Cortex of kidney (tissue), 1 donor: ENCODE measurements at places on chromosomes 6 and 20.

DNA sequence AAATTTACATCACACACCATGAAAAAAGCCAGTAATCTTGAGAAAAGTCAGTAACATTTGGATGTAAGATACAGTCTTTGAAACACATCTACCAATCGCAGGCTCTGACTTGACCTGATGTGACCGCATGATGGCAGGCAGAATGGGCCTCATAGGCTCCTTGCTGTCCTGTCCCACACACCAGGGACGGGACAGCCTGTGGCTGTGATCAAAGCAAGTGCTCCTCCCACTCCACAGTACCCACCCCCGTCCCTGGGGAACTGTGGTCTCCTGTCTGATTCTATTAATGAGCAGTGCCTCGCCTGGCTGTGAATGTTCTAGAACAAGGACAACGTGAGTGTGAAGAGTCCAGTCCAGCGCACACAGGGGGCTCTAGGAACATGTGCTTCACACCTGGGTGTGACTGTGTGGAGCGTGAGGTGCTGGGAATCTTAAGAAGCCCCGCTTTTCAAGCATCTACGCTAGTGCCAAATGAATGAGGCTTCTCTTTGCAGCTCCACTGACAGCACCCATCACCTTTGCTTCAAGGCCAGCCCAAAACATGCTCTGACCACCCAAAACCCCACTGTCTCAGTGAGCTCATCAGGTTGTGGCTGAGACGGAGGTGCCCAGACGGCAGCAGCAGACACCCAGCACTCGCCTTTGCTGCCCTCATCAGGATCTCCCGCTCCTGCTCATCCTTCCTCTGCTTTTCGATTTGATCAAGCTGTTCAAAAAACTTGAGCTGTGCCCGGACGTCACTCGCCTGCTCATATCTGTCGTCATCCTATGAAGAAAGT is 67.1 kb downstream of the TAF4 start:
- DNase-seq: no peak

GRCh38 chr6:72048080-72048479 is 161.7 kb downstream of the RIMS1 start:
- DNase-seq: no peak

DNA sequence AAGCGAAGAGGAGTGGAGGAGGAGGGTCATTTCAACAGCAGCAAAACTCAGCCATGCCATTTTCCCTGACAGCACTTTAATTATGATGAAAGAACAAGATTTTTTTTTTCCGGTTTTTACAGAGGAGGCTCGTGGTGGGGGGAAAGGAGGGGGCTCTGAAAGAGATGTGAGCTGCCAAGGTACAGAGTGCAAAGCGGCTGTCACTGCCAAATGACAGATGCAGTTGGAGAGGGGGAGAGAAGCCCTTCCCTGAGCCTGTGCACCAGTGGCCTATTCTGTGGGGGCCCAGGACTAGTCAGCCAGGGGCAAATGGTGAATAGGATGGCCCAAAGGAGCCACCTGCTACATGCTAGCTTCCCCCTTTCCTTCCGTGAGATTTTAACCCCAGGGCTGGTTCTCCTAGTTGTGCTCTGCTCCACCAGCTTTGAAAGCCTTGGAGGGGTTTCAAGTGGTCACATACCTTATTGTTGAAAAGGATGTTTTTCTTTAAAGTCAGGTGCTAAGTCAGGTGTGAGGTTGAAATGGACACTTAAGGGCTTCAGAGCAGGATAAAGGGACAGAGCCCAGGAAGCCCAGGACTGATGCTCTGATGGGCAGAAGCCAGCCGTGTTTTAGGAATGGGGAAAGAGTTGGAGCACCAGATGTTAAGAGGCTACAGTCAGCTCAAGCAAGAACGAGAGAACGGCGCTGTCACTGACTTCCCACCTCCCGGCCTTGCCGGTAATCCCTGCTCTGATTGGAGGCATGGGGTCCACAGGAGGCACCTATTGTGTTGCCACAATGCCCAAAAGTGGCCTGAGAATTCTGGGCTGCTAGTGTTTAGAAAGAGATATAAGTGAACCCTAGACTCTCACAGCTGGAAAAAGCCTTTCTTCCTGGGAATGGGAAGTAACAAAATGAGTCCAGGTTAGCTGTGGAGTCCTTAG is 24.8 kb downstream of the GNAS start:
- no peak for DNase-seq

DNA sequence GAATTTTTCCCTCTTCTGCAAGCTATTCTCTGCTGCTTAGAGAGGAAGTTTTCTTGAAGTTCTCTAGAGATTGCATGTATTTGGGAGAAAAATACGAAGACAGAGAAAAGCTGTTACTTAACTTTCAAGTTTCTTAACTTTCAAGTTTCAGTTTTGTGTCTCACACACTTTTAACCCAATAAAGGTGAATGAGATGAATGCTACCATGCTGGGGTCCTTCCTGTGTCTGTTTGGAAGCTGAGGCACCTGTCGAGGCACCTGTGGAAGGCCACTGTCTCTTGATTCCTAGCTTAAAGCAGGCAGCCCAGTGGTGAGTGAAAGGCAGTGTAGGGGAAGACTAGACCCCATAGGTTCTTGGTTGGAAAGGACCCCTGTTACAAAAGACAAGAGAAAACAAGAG is 372.8 kb upstream of the JARID2 start:
- DNase-seq: no peak

- DNase-seq: no peak
These were observed 23.8 kb upstream of the FAM50B start for GRCh38 chr6:3825331-3825831.

GRCh38 chr6:51487937-51488336 is 599.5 kb downstream of the PKHD1 start:
- no peak for DNase-seq

- DNase-seq: no peak
These were observed 68.5 kb downstream of the DNAH8 start for GRCh38 chr6:38783443-38784228.

GRCh38 chr6:103715269-103715668 is 1144.5 kb downstream of the HACE1 start:
- DNase-seq: no peak

DNA sequence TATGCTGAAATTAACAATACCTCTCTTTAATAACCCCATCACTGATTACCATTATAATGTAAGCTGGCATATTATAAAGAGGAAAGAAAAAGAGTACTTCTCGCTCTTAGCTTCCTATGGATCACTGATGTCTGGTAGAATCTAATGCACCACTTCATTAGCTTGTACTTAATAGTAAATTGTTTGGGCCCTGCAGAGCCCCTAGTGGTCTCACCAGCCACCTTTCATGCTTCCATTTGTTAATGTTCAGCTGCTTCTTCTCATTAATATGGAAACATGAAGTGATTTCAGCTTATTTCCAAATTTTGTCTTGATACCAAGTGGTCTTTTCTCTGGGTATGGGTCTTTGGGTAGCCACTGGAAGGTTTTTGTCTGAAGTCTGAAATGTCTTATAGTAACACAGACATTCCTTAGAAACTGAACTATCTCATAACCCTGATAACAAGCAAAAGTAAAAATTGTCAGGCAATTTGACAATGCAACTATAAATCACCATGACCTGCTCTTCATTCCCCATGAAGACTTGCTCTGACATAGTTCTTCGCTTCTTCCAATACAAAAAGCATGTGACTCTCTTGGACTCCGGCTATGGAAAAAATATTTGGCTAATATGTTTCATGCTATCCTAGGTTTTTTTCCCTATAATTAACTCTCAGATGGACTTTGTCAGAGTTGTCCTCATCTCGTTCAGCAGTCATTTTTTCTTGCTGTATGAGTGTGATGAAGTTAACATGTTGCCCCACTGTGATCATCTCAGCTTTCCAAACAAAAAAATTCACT is 395.8 kb upstream of the MARCKS start:
- DNase-seq: no peak

GRCh38 chr20:10236540-10237533 is 18.2 kb downstream of the SNAP25 start:
- DNase-seq: no peak

- DNase-seq: no peak
These were observed 7.6 kb downstream of the SLC44A4 start for GRCh38 chr6:31871046-31871659.

DNA sequence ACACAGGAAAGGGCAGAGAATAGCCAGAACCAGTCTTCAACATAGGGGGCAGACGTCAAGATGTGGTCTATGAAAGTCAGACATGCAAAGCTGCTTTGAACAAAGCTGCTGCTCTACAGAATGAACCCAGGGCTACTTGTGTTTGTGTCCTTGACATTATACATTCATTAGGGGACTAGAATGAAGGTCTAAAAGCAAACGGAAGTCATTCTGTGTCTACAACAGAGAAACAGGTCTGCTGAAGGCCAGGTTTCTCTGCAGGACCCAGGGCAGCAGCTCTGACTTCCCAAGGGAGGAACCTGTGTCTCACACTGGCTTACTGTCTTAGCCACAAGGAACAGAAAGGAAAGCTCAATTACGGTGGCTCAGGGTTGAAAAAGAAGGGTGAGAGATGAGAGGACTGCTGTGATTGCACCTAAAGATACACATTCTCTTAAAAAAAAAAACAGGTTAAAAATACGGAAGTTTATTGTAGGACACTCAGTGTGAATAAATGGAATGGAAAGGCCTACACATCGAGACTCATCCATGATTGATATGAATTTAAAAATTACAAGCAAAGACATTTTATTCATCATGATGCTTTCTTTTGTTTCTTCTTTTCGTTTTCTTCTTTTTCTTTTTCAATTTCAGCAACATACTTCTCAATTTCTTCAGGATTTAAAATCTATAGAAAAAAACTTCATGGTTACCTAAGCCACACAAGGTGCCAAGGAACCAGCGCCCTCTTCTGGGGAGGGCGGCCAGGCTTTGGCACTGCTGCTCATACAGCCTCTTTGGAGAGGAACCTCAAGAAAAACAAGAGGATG is 6.7 kb downstream of the PSMA7 start:
- DNase-seq: no peak

DNA sequence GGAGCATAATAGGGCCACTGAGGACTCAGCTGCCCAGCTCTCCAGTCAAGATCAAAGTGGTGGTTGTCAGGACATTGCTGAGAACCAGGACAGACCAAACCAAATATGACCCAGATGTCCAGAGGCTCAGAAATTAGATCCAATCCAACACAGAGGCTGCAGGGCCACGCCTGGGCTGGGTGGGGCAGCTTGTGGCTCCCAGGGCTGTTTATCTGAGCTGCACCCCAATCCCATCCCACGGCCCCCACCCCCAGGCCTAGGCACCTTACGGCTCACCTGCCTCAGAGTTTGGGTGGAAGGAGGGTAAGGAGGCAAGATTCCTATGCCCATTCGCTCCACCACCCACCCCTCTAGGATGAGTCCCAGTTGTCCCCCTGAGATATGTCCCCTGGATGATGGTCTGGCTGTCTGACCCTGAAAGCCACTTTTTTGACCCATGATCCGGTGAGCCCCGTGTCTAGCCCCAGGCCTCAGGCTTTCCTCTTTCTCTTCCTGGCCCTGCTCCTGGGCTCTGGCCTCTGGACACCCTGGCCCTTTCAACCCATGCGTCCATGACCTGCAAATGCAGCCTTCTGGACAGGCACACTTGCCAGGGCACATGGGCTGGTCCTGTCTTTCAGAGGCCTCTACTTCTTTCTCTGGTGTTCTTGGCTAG is 40.0 kb downstream of the CPXM1 start:
- no peak for DNase-seq

- DNase-seq: no peak
These were observed 378.7 kb upstream of the ADGRB3 start for GRCh38 chr6:68256391-68256790.

DNA sequence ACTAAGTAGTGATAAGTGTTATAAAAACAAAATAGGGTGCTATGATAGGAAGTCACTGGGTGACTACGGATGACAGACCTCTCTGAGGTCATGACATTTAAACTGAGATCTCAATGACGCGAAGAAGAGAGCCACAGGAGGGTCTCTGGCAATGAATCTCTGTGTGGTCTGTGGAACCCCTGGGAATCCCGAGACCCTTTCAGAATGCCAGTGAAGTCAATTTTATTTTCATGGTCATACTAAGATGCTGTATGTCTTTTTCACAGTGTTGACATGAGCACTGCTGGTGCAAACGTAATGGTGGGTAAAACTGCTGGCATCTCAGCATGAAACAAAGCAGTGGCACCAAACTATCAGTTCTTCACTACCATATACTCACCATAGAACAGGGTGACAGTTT is 155.0 kb downstream of the GJA10 start:
- no peak for DNase-seq

- no peak for DNase-seq
These were observed 42.8 kb downstream of the CTCFL start for GRCh38 chr20:57482148-57482547.

DNA sequence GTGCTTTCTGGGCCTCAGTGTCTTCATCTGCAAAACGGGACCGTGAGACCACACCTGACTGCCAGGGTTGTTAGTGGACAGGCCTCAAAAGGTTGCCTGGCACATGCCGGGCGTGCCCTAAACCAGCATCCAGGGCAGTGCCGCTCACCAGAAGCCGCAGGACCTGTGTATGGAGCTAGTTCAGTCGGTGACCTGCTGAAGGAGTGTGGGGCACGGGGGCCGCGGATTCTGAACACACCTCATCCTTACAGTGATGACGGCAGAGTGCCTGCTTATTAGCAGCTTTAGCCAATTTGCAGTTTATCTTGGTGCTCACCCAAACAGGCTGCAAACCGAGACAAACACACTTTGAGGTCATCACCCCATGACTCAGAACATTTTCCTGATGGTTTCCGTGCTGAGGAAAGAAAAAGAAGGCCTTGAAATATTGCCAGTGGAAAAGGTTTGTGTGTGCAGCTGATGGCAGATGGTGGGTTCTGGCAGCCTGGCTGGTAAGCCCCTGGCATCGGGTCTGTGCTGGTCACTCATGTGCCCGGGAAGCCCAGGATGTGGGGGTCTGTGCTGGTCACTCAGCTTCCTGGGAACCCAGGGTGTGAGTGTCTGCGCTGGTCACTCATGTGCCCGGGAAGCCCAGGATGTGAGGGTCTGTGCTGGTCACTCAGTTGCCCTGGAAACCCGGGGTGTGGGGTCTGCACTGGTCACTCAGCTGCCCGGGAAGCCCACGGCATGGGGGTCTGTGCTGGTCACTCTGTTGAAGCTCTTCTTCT is 153.8 kb downstream of the ERMARD start:
- no peak for DNase-seq

DNA sequence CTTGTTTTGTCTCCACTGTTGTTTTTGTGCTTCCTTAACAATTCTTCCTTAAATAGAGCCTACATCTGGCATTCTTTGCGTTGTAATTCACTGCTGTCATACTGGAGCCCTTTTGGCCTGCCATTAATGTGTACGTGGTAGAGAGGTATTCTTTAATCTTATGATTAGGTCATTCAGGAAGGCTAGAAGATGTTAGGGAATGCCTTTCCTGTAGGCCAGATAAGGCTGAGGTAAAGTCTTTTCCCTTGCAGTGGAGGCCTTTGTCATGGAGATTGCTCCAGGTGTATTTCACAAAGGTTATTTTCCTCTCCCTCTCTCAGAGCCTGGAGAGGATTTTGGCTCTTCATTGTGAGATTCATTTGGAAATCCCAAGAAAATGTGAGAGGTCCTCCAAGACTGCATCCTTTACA is 146.9 kb downstream of the FUT9 start:
- no peak for DNase-seq

GRCh38 chr6:149389509-149390297 is 10.4 kb upstream of the SUMO4 start:
- DNase-seq: no peak
